T-helper 1 cell (primary cell): ENCODE measurements at places on chromosomes 1 and 21.
A peak's percentile ranks its signal among the peaks of the same experiment; 100 is the strongest.

DNA sequence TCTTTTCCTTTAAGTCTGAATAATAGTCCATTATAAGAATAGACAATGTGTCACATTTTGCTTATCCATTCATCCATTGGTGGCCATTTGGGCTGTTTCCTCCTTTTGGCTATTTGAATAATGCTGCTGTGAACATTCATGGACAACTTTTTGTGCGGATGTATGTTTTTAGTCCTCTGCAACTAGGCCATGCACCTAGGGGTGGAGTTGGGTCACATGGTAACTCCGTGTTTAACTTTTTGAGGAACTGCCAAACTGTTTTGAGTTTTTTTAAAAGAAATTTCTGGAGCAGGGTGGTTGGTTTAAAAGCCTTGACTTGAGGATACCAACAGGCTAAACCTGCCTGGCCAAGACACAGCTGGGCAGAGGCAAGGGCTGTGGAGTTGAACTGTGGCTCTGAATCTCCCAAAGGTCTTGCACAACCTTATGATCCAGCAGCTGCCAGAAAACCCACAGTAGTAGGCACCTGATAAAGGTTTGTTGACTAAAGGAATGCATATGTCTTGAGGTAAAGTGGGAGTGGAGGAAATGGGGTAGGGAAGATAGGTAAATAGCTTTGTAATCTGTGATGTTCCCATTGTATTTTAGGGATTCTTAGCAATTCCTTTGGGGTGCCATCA is 5.6 kb upstream of the RPTN start:
- DNase-seq: no peak

DNA sequence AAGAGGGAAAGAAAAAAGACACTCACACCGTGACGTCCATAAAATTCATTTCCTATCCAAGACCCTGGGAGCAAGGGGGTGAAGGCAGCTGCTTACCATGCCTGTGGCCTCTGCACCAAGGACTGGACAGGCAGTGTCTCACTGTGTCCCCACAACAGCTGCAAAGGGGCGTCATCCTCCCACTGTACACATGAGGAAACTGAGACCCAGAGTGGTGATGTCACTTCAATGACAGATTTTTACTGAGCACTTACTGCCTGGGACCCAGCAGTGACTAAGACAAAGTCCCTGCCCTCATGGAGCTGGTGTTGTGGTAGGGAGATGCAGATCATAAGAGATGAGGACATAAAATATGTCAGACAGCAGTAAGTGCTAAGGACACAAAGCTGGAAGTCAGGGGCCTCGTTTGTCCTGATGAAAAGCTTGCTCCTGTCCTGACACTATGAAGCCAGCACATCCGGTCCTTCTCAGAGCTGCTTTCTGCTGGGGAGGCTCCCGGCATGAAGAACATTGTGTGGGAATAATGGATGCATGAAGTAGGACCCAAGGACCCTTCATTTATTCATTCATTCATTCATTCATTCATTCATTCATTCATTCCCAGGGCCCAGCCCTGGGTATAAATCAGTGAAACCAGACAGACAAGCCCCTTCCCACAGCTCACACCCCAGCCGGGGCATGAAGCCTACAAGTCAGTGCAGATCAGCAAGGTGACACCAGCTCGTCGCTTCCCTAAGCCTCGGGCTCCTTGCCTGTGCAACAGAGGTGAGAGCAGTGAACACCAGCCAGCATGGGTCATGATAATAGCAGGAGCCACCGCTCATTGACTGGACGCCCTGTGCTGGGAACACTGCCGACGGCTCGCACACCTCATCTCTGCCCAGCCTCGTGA is 473.7 kb downstream of the MATN1 start:
- DNase-seq: no peak

- DNase-seq: no peak
These were observed 1.6 kb downstream of the UTP11 start for GRCh38 chr1:38014171-38014570.

GRCh38 chr1:59520194-59520593 is 223.3 kb downstream of the FGGY start:
- DNase-seq: no peak

GRCh38 chr1:149846593-149847466 is 52.5 kb upstream of the BOLA1 start:
- DNase-seq: no peak

DNA sequence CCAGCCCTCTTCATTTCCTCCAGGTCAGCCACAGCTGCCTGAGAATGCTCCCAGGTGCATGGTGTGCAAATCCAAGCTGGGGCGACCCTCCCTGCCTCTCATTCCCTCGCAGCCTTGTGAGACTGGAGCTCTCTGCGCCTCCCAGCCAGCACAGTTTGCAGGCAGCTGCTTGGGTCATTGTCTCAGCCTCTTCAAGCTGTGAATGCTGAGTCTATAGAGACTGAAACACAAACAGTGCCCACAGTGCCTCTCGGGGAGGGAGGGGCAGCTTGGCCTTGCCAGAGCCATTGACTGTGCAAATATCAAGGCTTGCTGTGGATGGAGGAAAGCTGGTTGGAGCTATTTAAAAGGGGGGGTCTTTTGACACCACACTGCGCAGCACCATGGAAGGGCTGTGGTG is 10.6 kb downstream of the PLXNA2 start:
- DNase-seq: no peak

GRCh38 chr1:93628681-93629080 is 53.0 kb downstream of the BCAR3 start:
- DNase-seq: no peak

GRCh38 chr1:85846706-85847105 is 138.5 kb upstream of the ZNHIT6 start:
- no peak for DNase-seq

DNA sequence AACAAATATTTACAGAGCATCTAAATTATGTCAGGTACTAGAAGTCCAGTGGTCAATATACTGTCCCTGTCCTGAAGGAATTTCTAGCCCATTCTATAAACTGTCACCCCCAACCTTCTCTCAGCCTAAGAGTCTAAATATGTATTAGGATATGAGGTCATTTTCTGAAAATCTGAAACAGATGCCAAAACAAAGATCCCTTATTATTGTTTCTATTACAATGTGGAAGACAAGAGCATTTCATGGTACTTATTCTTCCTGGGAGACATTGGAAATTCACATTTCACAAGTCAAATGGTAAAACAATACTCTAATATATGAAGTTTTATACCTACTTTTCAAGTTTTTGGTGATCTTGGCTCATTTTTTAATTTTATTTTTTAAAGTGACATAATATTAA is 2.6 kb downstream of the CLCA1 start:
- no peak for DNase-seq

DNA sequence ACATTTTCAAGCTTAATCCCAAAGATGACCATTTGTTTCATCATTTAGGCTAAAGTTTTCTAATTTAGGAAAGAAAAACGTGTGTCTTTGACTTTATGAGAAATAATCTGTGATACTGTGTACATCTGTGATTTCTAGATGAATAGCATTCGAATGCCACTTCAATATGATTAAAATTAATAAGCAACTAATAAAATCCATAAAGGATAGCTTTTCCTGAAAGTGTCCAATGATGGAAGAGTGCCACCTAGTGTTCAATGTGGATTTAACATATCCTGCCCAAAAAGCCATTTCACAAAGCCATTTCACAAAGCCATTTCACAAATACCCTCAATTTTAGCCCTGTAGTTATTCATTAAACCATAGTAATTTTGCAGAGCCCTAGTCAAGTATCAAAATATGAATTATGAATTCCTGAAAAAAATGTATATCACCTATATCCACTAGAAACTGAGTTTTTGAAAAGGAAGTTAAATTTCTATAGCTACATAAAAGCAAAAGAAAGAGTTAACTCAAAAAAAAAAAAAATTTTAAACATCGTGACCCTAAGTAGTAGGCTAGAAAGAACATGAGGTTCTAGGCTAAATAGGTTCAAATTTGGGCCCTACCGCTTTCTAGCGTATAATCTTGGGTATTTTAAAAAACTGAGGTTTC is 19.1 kb downstream of the NME7 start:
- peak; percentile 48 for DNase-seq

- DNase-seq: peak; percentile 47
These were observed 10.4 kb downstream of the KYAT3 start for GRCh38 chr1:88982055-88982454.

DNA sequence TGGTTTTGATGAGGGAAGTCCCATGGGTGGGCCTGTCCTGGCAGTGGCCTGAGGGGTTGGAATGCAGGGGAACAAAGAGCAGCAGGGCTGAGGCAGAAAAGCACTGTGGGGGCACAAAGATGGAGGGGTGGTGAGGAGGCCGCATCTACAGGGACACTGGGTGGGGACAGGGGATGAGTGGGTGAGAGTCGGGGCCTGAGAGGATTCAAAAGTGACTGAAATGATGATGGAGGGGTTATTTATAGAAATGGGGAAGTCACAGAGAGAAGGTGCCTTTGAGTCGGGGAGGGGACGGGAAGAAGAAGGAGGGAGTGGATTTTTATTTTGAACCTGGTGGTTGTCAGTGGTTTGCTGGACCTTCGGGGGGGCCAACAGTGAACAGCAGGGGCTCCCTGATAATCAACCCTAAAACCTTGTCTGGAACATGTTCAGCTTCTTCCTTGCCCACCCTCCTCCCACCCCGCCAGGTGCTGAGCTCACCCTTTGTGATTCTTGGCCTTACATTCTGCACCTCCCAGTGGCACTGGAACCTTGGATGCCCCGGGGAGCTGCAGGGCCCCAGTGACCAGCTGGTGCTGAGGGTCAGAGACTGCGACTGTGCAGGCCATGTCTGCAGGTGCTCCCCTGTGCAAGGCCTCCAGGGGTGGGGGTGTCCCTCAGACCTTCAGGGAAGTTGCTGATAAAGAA is 42.9 kb downstream of the IER5 start:
- no peak for DNase-seq

- DNase-seq: no peak
These were observed 11.9 kb downstream of the CACNA1S start for GRCh38 chr1:201100169-201100930.

- no peak for DNase-seq
These were observed 275.5 kb upstream of the CACYBP start for GRCh38 chr1:174724219-174724618.

DNA sequence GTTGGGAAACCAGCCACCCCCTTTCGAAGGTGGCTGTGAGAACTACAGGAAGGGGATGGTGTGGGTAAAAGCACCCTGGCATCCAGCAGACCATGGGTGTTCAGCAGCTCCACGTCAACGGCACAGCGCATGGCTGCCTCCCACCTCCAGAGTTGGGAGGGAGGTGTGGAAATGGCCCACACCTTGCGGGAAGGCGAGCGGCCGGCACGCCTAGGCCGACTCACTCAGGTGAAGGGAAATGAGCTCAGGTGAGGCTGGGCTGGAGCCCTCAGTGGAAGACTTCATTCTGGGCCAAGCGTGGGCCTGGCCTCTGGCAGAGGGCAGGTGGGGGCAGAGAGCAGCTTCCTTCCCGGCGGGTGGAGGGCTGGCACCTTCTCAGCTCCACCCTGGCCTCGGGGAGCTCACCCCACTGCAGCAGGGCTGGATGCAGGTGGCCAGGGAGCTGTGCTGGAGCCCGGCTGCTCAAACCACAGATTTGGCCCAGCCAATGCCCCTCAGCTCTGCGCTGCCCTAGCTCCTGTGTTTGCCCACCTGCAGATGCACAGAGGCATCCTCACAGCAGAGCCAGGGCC is 24.8 kb upstream of the ALDH4A1 start:
- DNase-seq: peak; percentile 35

DNA sequence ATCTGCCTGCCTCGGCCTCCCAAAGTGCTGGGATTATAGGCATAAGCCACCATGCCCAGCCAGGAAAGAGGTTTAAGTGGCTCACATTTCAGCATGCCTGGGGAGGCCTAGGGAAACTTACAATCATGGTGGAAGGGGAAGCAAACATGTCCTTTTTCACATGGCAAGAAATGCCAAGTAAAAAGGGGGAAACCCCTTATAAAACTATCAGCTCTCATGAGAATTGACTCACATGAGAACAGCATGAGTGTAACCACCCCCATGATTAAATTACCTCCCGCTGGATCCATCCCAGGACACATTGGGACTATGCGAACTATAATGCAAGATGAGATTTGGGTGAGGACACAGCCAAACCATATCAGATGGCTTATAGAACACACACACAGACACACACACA is 8.8 kb upstream of the KLHL12 start:
- DNase-seq: no peak

DNA sequence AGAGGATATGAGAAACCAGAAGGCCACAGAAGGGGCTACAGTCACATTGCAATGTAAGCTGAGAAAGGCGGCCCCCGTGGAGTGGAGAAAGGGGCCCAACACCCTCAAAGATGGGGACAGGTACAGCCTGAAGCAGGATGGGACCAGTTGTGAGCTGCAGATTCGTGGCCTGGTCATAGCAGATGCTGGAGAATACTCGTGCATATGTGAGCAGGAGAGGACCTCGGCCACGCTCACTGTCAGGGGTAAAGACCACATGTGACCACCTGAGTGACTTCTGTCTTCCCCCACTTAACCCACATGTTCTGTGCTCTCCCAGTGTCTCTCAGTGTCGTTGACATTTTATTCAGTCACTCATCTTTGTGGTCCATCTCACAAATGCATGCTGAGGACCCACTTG is 92.1 kb downstream of the OBSCN start:
- no peak for DNase-seq

- DNase-seq: no peak
These were observed 428.0 kb upstream of the BEND5 start for GRCh38 chr1:49204720-49205119.

- DNase-seq: no peak
These were observed 36.3 kb upstream of the RAP1GAP start for GRCh38 chr1:21705303-21705980.
